ENCODE measurements at places on chromosomes 11 and 22.

- DNase-seq = peak; percentile 7
- H3K36me3 ChIP-seq = no peaks in the 10 kb centered on the region
- H3K4me3 ChIP-seq = no peak overlapping the region
- H3K27ac ChIP-seq = no peak overlapping the region
- no peaks in the 10 kb centered on the region for H3K27me3 ChIP-seq
Observed at GRCh38 chr11:84313830-84314359, 1027.7 kb upstream of the CCDC90B start.

GRCh38 chr11:26953770-26954392 is 40.0 kb upstream of the FIBIN start:
- no peak overlapping the region for H3K27ac ChIP-seq
- H3K4me1 ChIP-seq = no peaks in the 10 kb centered on the region

DNA sequence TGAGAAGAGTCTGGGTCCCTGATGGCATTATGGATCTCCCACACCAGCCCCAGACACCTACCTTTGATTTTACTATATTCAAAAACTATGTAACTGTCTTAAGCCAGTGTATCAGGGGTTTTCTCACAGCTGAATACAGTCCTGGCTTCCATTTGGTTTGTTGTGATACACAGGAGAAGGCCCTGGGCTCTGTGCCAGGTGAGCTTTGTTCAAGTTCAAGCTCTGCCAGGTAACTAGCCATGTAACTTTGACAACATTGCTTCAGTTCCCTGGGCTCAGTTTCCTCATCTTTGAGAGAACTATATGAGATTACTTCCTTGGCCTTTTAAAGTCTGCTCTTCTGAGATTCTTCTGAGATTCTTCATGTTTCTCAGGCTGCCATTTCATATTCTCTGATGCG is 327.5 kb upstream of the TENM4 start:
- no peak for DNase-seq
- no peak overlapping the region for H3K27ac ChIP-seq
- no peaks in the 10 kb centered on the region for H3K36me3 ChIP-seq
- no peaks in the 10 kb centered on the region for H3K27me3 ChIP-seq
- H3K4me1 ChIP-seq = no peaks in the 10 kb centered on the region

DNA sequence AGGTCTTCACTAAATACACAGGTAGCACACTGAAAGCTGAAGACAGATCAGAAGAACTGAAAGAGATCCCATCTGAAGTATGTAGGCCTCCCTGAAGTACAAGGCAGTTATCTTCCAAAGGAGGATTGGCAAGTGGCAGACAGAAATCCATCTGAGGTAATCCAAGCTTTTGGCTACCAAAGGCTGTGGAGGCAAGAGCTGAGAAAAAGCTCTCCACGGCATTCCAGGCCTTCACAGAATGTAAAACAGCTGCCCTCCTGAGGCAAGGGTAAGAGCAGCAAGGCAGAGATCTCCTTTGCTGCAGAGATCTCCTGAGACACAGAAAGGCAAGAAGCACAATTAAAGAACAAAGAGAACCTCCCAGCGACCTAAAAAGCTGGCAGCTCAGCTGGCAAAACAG is 19.1 kb downstream of the PIK3C2A start:
- H3K27me3 ChIP-seq = no peaks in the 10 kb centered on the region
- peaks cover 8% of the 10 kb centered on the region for H3K36me3 ChIP-seq
- no peak overlapping the region for H3K4me3 ChIP-seq
- H3K27ac ChIP-seq = no peak overlapping the region

DNA sequence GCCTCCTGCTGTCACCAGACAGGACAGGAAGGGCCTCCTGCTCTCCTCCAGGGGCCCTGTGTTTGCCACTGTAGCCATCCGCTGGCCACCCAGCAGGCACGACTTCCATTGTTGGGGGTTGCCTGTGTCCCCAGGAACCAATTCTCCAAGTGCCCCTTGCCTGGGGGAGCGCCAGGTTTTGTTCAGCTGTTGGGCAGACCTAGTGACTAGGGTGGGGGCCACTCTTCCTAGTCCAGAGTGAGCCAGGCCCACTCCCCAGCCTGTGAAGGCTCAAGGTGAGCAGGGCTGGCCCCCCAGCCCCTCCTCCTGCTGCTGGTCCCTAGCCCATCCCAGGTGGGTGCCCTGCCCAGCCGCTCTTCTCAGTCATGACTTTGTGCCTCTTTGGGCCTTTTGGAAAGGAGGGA is 30.9 kb downstream of the OSBPL5 start:
- H3K27me3 ChIP-seq = no peaks in the 10 kb centered on the region
- peaks cover 62% of the 10 kb centered on the region for H3K4me1 ChIP-seq
- peaks cover 65% of the 10 kb centered on the region for H3K36me3 ChIP-seq

- H3K27ac ChIP-seq = no peak overlapping the region
- no peak overlapping the region for H3K4me3 ChIP-seq
- no peaks in the 10 kb centered on the region for H3K36me3 ChIP-seq
- no peaks in the 10 kb centered on the region for H3K27me3 ChIP-seq
- DNase-seq = no peak
- H3K4me1 ChIP-seq = no peaks in the 10 kb centered on the region
Observed at GRCh38 chr11:90911192-90911591, 688.3 kb upstream of the CHORDC1 start.

DNA sequence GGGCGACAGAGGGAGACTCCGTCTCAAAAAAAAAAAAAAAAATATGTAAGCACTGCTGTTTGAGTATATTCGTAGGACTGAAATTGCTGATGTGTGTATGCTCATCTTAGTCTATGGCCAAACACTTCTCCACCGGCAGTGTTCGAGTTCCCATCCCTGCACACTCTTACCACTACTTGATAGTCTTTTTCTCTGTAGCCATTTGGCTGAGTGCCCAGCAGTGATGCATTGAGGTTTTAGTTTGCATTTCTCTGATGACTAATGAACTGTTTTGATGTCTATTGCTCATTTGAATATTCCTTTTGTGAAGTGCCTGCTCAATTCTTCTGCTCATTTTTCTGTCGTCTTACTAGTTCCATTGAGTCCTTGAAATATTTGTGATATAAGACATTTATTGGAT is 1.9 kb downstream of the TIRAP start:
- no peak overlapping the region for H3K27ac ChIP-seq
- DNase-seq = no peak
- H3K36me3 ChIP-seq = no peaks in the 10 kb centered on the region
- no peak overlapping the region for H3K4me3 ChIP-seq
- peaks cover 33% of the 10 kb centered on the region for H3K4me1 ChIP-seq

Measured in spinal cord (tissue), 10 donors.